ENCODE measurements at places on chromosomes 7 and 10. TPM values are rescaled to one million over a fixed set of nuclear protein-coding genes. Genes with fewer than 3 reads are reported as not detected.

GRCh38 chr10:84588971-84589370 is 260.6 kb downstream of the CCSER2 start:
- no peaks in the 10 kb centered on the region for H3K27me3 ChIP-seq
- H3K4me1 ChIP-seq = no peaks in the 10 kb centered on the region
- H3K36me3 ChIP-seq = no peaks in the 10 kb centered on the region
- no peak overlapping the region for H3K4me3 ChIP-seq
- H3K27ac ChIP-seq = no peak overlapping the region

NUTM2E gene
- 0.12 TPM for total RNA-seq

DNA sequence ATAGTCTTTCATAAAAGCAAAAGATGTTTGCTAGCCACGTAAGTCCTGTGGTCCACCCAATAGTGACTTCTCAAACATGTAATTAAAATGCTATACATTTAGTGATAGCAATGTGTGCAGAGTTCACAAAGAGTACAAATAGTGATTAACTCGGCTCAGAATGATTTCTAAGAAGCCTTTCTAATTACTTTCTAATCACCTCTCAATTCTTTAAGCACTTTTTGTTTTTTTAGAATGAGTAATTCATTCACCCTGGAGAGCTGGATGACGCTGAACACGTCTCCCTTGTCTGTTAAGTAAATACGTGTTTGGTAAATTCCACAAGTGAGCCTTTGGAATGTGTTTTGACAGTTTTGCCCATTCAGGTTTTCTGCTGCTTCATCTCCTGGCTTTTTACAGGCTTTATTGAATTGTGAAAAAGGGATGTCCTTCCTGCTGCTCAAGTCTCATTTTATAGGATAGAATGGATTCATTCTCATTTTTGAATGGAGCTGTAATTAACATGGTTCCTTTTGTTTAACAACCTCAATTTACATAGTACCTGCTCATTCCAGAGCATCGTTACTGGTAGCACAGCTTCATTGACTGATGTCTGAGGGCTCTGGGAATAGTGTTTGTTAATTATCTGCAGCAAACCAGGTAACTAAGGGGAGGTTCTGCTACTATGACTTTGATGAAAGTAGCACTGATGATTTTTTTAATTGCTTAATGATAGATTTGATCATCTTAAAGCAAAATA is 212.1 kb downstream of the VTI1A start:
- H3K27ac ChIP-seq = peak overlapping the region; percentile 69
- peaks cover 25% of the 10 kb centered on the region for H3K4me1 ChIP-seq
- no peaks in the 10 kb centered on the region for H3K27me3 ChIP-seq

DNA sequence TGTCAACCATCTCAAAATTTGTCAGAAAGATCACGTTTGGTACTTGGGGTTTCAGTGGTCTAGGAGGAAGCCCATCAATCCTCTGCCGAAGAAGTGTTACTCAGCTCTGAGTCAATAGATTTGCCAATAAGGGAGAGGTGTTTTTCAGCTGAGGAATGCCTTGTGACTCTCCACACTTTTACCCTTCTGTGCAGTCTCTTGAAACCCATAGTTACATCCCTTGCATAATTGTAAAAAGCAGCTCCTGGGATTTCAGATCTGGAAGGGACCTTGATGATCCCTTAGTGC is 47.5 kb downstream of the INSYN2A start:
- peak overlapping the region; percentile 18 for H3K4me3 ChIP-seq
- peak overlapping the region; percentile 73 for H3K27ac ChIP-seq
- no peaks in the 10 kb centered on the region for H3K36me3 ChIP-seq
- peak; percentile 85 for DNase-seq
- no peaks in the 10 kb centered on the region for H3K27me3 ChIP-seq
- peaks cover 50% of the 10 kb centered on the region for H3K4me1 ChIP-seq

GTF2IRD1 gene
- 77.6 TPM for total RNA-seq

DNA sequence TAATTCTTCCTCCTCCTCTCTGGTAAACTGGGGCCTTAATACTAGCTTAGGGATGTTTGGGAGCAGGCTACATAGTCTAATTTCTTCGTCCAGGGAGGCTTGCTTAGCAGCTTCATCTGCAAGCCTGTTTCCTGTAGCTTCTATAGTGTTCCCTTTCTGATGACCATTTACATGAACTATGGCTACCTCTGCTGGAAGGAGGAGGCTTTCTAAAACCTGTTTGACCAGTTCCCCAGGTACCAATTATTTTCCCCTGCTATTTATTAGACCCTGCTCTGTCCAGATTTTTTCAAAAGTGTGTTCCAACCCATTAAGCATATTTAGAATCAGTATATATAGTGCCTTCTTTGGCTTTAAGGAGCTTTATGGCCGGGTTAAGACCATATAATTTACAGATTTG is 38.8 kb upstream of the DNAH11 start:
- no peaks in the 10 kb centered on the region for H3K4me1 ChIP-seq
- H3K27me3 ChIP-seq = no peaks in the 10 kb centered on the region
- no peaks in the 10 kb centered on the region for H3K36me3 ChIP-seq
- H3K4me3 ChIP-seq = no peak overlapping the region

DNA sequence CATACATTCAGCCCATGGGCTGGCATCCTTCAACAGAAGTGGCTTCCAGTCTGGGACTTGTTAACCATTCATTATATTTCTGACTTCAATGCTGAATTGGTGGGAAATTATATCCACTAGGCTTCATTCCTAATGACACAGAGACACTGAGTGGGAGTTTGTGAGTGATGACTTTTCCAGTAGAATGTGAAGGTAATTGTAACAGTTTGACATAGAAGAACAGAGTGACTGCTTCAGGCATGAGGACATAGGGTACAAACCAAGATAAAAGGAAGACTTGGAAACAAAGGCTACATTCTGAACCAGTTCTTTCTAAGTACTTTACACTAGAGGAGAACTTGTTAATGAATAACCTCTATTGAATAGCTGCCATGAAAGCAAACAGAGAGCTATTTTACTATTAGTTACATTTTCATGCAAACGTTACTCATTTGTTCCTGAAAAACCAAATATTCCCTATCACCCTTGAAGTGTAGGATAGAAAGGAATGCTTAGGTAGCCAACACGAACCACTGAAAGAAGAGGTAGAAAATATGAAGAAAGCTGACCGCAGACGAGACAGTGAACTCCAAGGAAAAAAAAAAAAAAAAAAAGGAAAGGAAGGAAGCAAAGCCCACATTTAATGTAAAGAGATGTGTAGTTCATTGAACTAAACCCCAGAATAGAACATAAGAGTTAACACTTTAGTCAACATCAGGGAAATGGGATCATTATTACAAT is 237.0 kb upstream of the SEMA3C start:
- H3K36me3 ChIP-seq = no peaks in the 10 kb centered on the region
- no peak for DNase-seq
- H3K27ac ChIP-seq = no peak overlapping the region
- H3K4me3 ChIP-seq = no peak overlapping the region
- H3K4me1 ChIP-seq = peaks cover 8% of the 10 kb centered on the region

DNA sequence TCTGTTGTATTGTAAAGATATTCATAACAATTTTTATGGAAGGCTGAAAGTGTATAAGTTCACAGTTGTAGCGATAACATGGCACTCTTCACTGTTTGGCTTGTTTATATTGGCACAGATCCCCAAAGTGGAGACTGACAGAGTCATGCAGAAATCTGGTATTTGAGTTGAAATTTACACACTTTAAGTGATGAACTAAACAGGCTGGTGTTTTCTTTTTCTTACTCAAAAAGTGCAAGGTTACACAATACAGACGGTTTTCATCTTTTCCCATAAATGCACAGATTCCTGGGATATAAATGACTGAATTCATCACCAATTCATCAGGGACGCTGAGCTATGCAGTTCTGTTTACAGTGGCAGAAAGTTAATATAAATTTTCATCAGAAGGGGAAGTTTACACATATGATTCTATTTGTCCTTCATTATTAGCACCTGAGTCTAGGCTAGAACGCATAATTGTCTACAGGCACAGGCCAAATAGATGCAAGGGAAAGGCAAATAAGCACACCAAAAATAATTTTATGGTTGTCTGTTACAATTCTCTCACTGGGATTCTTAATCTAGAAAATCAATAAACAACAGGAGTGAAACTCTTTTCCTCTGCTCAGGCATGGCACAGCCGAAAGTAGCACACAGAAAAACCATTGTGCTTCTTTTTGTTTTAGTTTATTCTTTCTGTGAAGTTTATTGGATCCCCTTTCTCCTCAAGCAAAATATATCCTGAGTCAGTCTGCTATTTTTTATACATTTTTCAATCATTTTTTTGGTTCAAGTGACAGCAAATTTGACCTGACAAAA is 88.0 kb downstream of the FOXP2 start:
- H3K4me1 ChIP-seq = no peaks in the 10 kb centered on the region
- no peak overlapping the region for H3K27ac ChIP-seq
- peaks cover 12% of the 10 kb centered on the region for H3K27me3 ChIP-seq
- H3K36me3 ChIP-seq = no peaks in the 10 kb centered on the region
- peak; percentile 5 for DNase-seq

CLRN3 gene
- total RNA-seq = not detected

- no peak overlapping the region for H3K27ac ChIP-seq
- H3K36me3 ChIP-seq = no peaks in the 10 kb centered on the region
- no peaks in the 10 kb centered on the region for H3K4me1 ChIP-seq
- H3K4me3 ChIP-seq = no peak overlapping the region
Measured at GRCh38 chr10:124123156-124123555, 29.8 kb upstream of the CHST15 start.

GRCh38 chr7:71342202-71342601 is 210.3 kb downstream of the GALNT17 start:
- H3K4me3 ChIP-seq = no peak overlapping the region
- H3K27me3 ChIP-seq = no peaks in the 10 kb centered on the region

- H3K27me3 ChIP-seq = no peaks in the 10 kb centered on the region
- no peaks in the 10 kb centered on the region for H3K4me1 ChIP-seq
- no peak for DNase-seq
- H3K27ac ChIP-seq = no peak overlapping the region
- H3K36me3 ChIP-seq = no peaks in the 10 kb centered on the region
- H3K4me3 ChIP-seq = no peak overlapping the region
Measured at GRCh38 chr7:71009636-71010035, 122.3 kb upstream of the GALNT17 start.

GRCh38 chr7:118602090-118602489 is 377.6 kb downstream of the ANKRD7 start:
- no peaks in the 10 kb centered on the region for H3K36me3 ChIP-seq
- no peaks in the 10 kb centered on the region for H3K4me1 ChIP-seq
- no peak overlapping the region for H3K27ac ChIP-seq
- DNase-seq = no peak
- H3K4me3 ChIP-seq = no peak overlapping the region

GDF10 gene
- total RNA-seq = not detected

GRCh38 chr7:157674715-157675426 is 338.1 kb downstream of the DNAJB6 start:
- no peak overlapping the region for H3K4me3 ChIP-seq
- H3K27ac ChIP-seq = no peak overlapping the region
- H3K36me3 ChIP-seq = no peaks in the 10 kb centered on the region
- H3K27me3 ChIP-seq = peaks cover 5% of the 10 kb centered on the region

DNA sequence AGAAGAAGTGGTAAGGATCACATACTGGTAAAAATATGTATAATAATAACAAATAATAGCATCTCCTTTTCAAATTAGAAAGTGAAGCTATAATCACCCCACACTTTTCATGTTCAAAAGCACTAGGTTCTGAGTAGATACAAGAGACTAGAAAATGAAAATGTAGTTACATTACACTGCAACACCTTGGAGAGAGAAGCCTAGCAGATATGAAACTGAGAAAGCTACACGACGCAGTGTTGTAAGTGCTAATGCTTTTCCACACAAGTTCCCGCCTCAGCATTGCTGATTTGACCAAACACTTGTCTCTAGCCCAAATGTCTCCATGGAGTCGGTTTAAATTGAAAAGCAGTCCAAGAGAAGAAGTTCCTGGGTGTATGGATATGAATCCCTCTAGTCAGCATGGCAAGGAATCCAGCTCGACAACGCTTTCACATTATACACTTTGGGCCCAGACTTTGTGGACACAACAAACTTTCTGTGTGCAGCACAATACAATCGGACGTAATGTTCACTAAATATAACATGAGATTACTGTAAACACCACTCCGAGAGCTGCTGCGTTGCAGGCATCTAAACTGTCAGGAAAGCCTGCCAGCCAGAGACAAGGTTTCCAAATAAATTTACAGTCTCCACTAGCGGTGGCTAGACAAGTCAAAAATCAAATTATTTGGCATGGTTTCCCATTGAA is 1.7 kb downstream of the PDE1C start:
- no peak overlapping the region for H3K27ac ChIP-seq
- no peak overlapping the region for H3K4me3 ChIP-seq
- H3K27me3 ChIP-seq = peaks cover 27% of the 10 kb centered on the region
- H3K4me1 ChIP-seq = no peaks in the 10 kb centered on the region

GRCh38 chr10:65751218-65751617 is 1174.6 kb upstream of the LRRTM3 start:
- H3K4me1 ChIP-seq = peaks cover 16% of the 10 kb centered on the region
- no peak overlapping the region for H3K4me3 ChIP-seq
- H3K27me3 ChIP-seq = no peaks in the 10 kb centered on the region
- H3K36me3 ChIP-seq = no peaks in the 10 kb centered on the region
- DNase-seq = peak; percentile 56
- peak overlapping the region; percentile 69 for H3K27ac ChIP-seq

- H3K36me3 ChIP-seq = no peaks in the 10 kb centered on the region
- H3K4me1 ChIP-seq = no peaks in the 10 kb centered on the region
- no peak within 1 kb of the TSS for H3K4me3 ChIP-seq
- H3K27ac ChIP-seq = no peak within 1 kb of the TSS
Measured at GRCh38 chr7:54541669-54542625, at the start of gene VSTM2A. TSS of gene VSTM2A (plus strand) at chr7:54542375. CDS start at chr7:54542731, 356 bp downstream.

GRCh38 chr10:76436401-76436811 is 1005.0 kb downstream of the LRMDA start:
- H3K36me3 ChIP-seq = peaks cover 6% of the 10 kb centered on the region
- DNase-seq = no peak
- H3K27me3 ChIP-seq = no peaks in the 10 kb centered on the region
- no peak overlapping the region for H3K4me3 ChIP-seq
- peaks cover 17% of the 10 kb centered on the region for H3K4me1 ChIP-seq

GARIN1A gene
- total RNA-seq = 2.3 TPM

KCNIP2 gene
- 2.6 TPM for total RNA-seq

- H3K27ac ChIP-seq = no peak overlapping the region
- H3K4me3 ChIP-seq = no peak overlapping the region
- no peaks in the 10 kb centered on the region for H3K36me3 ChIP-seq
- H3K4me1 ChIP-seq = no peaks in the 10 kb centered on the region
- no peaks in the 10 kb centered on the region for H3K27me3 ChIP-seq
Measured at GRCh38 chr7:132164558-132165125, 411.6 kb downstream of the PLXNA4 start.

GRCh38 chr7:42575171-42575570 is 336.7 kb downstream of the C7orf25 start:
- H3K4me1 ChIP-seq = peaks cover 15% of the 10 kb centered on the region
- no peaks in the 10 kb centered on the region for H3K36me3 ChIP-seq
- H3K27ac ChIP-seq = no peak overlapping the region
- no peaks in the 10 kb centered on the region for H3K27me3 ChIP-seq
- DNase-seq = no peak

HPS1 gene
- 40.5 TPM for total RNA-seq

OR13A1 gene
- not detected for total RNA-seq

UBTD1 gene
- total RNA-seq = 7.2 TPM

C1QL3 gene
- total RNA-seq = not detected

Data from MCF 10A (cell line).